ENCODE measurements at places on chromosomes 4 and X.

DNA sequence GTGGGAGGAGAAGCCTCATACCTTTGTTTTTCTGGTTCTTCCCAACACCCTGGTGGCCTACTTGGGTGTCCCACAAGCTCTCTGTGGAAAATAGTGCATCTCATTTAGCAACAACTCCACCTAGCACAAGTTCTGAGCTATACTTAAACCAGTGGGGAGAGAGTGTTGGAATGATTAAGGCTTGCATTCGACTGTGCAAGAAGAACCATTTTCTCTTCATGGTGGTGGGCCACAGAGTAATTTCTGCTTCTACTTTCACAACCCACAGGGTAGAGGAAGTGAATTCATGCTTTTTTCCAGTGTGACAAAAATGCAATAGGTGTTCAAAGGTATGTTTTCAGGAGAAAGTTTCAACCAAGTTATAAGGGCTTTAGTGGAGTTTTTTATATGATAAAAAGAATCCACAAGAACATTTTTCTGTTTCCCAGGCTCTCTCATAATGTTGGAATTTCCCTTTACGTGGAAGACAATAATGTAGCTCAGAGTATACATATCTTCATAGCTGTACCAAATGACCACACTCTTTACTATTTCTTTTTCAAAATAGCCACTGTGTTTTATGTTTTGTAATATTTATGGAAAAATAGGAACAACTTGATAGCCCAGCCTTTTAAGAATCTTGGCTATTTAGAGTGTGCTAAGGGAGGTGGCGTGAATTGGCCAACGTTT, 80.3 kb upstream of the HHIP start:
- DNase-seq, result no peak

DNA sequence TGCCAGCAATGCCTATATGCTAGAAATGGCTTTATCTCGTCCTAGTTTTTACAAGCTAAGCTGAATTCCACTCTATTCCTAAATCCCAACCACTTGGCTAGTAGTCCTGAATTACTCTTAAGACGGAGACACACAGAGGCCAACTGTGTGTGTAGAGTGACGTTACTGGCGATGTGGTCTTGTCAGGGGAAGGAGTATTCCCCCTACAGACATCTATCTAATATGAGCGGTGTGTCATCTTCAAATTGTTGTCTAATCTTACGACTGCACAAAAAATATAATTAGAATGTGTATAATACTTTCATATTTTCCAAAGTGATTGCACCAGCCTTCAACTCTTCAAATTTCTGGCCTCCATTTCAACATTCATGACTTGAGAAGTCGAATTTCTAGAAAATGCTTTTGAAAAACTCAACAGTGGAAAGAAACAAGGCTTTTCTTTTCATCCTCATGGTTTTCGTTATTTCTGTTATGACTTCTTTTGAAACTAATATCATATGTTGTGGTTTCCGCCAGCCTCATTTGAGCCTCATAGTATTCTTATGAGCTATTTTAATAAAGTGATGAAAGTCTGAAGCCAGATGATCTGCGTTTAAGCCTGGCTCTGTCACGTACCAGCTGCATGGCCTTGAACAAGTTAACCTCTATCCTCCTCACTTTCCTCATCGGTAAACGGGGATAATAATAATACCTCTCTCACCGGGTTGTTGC, 132.3 kb downstream of the SOWAHB start:
- DNase-seq, result no peak

- no peak for DNase-seq
These were observed 262.3 kb downstream of the KCTD8 start for GRCh38 chr4:44186096-44186849.

GRCh38 chr4:100082852-100083251, 107.4 kb downstream of the DDIT4L start:
- DNase-seq, result no peak

- no peak for DNase-seq
These were observed 139.5 kb downstream of the SLIT2 start for GRCh38 chr4:20391198-20391597.

- DNase-seq, result no peak
These were observed 80.1 kb upstream of the STIM2 start for GRCh38 chr4:26780539-26780938.

DNA sequence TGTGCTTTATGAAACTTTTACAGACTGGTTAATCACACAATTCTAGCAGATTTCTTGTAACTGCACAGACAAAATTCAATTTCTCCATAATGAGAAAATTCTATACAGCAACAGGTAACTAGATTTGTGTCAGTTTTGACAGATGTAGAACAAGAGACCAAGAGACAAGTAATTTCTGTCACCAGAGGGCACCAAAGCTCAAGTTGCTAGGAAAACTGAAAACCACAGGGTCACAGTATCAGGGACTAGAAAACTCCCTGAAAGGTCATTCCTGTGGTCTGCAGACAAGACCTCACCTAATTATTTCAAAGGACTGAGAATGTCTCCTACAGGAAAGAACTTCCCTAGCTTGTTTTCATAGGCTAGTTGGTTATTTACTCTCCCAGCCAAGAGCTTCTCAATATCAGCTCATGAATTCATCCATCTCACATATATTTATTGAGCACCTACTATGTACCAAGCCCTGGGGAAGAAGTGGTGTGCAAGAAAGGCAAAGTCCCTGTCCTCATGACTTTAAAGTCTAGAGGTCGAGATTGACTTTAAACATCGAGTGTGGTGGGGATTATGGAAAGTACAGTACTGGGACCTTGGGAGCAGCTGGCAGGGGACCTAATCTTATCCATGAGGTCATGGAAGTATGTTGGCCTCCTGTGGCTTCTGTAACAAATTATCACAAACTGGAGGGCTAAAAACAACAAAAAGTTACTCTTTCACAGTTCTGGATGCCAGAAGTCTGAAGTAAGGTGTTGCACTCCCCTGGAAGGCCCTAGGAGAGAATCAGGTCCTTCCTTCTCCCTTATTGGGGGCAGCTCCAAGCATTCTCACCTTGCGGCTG, 47.8 kb upstream of the SETD7 start:
- DNase-seq, result no peak

GRCh38 chr4:54767376-54767775, 109.6 kb downstream of the KIT start:
- DNase-seq, result no peak

DNA sequence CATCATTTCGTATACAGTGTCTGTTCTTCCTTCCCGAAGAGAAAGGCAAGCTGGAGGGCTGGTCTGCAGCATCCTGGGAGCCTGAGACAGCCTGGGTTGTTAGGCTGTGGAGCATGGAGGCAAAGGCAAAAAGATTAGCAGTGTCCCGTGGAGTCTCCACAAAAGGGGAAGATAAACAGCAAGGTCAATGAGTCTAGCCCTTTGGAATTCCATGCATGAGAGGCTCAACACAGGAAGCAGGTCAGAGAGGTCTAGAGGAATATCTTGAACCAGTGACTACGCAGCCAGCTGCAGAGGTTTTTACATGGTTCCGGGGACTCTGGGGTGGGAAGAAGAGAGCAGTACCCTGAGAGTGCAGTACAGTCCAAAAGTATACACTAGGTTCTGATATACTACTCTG, 12.2 kb upstream of the MCF2 start:
- no peak for DNase-seq

DNA sequence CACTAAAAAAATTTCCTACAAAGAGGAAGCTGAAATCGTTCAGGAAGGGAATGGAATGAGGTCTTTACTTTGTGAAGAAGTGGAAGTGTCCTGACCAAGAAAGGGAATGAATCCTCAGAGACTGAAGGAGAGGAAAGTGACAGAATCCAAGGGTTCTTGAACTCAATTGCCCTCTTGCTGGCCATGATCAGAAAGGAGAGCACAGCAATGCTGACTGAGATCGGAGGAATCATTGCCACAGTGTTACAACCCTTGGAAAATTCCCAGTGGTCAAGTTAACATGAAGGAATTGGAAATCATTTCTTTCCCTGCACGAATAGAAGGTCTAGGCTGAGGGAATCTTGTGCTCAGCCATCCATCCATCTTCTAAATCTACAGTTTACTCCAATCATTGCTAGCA, 190.0 kb upstream of the NEIL3 start:
- no peak for DNase-seq

DNA sequence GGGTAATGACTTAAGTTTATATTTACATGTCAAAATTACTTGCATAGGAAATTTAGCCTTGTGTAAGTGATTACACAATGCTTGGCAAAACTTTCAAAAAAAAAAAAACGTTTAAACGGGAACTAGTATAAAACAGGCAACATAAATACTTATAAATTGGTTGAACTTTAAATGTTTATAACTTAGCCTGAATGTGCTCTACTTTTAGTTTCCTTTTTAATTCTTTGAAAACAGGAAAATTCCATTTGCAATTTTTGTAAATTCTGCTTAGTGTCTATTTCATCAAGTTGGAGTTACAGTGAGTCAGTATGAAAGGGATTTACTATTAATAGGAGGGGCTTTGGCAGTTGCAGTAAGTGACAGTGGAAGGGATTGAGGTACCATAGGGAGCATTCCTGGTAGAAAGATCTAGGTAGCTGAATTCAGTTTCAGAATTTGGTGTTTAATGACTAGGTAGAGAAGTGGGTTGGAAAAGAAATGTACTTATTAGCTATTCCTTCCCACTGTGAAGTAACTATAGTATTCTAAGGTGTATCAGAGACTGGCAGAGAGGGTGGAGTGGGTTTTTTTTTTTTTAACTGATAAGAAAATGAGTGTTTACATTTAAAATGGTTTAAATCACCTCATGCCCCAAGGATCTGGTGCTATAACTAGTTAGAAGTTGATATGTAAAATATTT, 2.8 kb downstream of the STAG2 start:
- DNase-seq, result no peak

DNA sequence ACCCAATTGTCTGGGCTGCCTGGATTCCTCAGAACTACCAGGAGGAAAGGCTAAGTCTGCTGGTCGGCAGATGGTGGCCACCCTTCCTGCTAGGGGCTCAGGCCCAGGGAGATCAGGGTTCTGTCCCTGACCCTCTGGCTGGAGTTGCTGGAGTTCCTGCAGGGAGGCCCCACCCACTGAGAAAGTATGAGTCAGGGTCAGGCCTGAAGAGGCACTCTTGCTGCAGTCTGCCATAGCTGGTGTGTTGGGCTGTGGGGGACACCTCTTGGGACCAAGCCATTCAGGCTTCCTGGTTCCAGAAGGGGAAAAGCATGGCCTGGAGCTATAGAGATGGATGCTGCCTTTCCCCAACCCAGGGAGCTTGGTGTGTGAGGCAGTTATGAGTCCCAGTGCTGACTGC, 40.4 kb upstream of the PCDH18 start:
- peak; percentile 3 for DNase-seq

DNA sequence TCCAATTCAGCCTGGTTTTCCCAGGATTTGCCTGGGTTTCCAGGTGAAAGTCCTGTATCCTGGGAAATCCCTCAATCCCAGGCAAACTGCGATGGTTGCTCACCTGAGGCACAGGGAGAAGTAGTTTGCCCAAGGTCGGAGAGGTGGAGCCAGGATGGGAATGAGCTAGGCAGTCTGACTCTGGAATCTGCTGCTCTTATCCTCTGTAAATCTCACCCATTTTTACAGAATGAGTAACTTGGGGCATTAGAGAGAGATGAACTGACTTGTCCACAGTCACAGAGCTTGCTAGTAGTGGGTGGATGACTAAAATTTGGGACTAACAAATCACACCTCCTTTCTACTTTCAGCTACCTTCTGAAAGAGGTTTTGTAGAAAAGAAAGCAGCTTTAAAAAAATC, 9.8 kb upstream of the ARX start:
- DNase-seq, result no peak

DNA sequence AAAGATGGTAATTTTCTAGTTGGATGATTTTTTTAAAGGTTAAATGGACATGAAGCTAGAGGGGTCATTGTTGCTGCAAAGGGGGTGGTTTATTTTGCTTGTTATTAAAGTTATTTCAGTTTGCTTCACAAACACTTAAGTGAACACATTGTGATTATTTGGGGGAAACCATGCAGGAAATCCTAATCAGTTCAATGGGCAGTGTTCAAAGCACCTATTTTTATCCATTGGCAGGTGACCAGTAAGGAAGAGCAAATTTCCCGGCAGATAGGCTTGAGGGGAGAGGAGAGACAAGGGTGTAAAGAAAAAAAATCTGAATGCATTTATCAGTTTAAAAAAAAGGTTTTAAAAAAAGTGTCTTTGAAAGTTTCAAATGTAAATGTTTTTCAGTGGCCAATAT, 17.6 kb downstream of the GPR174 start:
- no peak for DNase-seq

DNA sequence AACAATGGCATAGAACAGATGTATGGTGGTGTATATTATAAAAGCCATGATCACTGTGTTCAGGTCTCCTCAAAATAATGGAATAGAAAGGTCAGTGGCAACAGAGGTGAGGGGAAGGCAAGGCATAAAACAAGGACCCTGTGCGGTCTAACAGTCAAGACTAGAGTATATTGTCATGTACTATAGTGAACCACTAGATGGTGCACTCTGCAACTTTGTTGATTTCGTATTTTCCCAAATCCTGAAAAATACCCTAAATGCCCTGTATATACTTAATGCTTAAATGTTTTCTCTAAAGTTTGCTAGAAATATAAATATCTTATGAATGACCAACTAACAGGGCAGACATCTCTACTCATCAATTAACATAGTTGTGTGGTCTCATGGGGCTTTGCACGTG, 453.0 kb downstream of the PCDH11X start:
- no peak for DNase-seq

DNA sequence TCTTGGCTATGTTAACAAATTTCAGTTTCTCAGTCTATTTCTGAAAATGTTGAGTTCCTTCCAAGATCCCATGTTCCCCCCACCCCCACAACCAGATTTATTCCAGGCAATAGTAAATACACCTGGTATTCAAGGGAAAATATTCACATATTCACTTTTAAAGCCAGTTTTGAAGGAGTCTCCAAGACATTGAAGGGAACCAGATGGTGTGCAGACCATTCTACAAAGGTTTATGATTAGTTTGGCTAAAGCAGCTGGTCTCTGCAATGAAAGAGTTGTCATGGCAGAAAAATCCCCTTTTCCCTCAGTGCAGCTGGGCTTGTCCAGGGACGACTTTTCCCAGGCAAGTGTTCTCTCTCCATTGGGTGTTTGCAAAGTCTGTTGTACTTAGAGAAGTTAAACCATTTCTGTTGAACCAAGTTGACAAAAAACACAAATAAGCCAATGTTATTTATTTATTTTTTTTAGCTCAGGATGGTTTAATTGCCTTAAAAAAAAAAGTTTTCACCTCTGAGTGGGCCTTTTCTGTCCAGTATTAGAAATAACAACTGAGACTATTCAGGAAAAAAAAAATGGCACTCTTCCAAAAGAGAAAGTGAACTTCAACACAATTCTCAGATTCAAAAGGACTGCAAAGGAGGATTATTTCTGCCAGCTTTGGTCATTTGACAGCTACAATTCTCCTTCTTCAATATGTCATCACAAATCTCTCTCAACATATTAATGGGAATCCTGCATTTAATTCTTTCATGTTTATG, 410.6 kb downstream of the IL1RAPL1 start:
- no peak for DNase-seq

Measured in cortex of kidney (tissue), 1 donor.